ENCODE measurements at places on chromosomes 6 and 20. TPM values are rescaled to one million over a fixed set of nuclear protein-coding genes. Genes with fewer than 3 reads are reported as not detected.

SIRPB2 gene
- polyA plus RNA-seq: not detected

SAMHD1 gene
- polyA plus RNA-seq: 386 TPM

IL20RA gene
- polyA plus RNA-seq: not detected

GRCh38 chr20:16647875-16648597 lies 74.8 kb upstream of the KIF16B start:
- DNase-seq: no peak

GRCh38 chr6:66931787-66932186 lies 1224.8 kb upstream of the EYS start:
- DNase-seq: no peak
